ENCODE measurements at places on chromosomes 5 and 9.
A peak's percentile ranks its signal among the peaks of the same experiment; 100 is the strongest.

DNA sequence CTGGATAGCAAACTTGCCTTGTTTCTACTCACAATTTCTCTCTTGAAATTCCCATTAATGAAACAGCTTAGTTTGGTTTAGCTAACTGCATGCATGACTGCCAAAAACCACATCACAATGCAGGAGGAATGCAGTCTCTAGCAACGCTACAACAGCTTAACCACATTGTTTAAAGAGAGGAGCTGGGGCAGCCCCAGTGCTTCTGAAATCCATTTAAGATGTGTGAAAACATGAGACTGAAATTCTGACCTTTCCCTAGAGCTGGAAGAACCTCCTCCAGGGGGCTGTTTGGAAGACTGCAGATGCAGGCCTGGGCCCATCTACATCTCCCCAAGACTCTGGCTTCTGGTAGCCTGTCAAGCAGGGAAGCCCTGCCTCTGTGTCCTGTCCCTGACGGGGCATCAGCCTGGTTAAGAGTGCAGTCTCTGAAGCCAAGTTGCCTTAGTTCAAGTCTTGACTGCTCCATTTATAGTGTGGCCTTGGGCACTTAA lies 157.1 kb downstream of the ZNF462 start:
- peak; percentile 89 for DNase-seq

- no peak for DNase-seq
Measured at GRCh38 chr9:107699231-107699630, 209.7 kb upstream of the KLF4 start.

DNA sequence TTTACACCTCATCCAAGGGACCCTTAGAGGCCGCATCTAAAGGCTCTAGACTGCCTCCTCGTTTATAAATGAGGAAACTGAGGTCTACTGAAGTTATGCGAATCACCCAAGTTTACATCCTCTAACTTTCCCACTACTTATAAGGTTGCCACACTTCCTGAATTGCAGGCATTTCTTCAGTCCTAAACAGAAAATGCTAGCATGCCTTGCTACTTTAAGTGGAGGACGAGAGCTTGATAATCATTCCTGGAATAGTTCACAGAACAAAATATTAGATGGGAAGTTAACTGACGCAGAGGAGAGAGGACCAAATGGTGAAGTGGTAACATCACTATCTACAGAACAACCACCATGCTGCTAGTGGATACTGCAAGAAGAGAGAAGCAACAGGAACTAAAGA lies 85.8 kb downstream of the GNAQ start:
- DNase-seq = no peak

GRCh38 chr5:72599519-72600370 lies 92.5 kb upstream of the ZNF366 start:
- no peak for DNase-seq

GRCh38 chr9:89675058-89675742 lies 70.4 kb downstream of the GADD45G start:
- DNase-seq = no peak

DNA sequence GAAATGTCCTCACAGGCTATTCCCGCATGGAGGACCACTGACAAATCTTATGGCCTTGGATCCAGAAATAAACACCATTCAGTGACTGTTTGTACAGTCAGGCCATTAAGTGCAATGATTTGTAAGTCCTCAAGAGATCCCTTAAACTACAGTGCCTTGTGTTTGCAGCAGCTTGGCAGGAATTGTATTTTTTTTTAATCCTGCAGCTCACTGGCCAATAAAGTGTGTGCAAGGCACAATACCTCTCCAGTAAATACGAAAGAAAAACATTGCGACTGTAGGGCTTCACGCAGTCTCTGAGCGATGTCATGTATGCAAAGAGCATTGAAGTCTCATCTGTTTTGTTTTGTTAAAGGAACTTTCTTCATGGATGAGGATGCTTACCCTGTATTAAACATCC lies 74.2 kb upstream of the TUSC1 start:
- no peak for DNase-seq
